Fibroblast of lung (primary cell): ENCODE measurements at places on chromosomes 3 and 15.
A peak's percentile ranks its signal among the peaks of the same experiment; 100 is the strongest.

- peak overlapping the region; percentile 71 for H3K27ac ChIP-seq
- H3K27me3 ChIP-seq: no peaks in the 10 kb centered on the region
- peaks cover 3% of the 10 kb centered on the region for H3K36me3 ChIP-seq
- no peak overlapping the region for H3K4me3 ChIP-seq
- DNase-seq: peak; percentile 42
- peaks cover 19% of the 10 kb centered on the region for H3K4me1 ChIP-seq
These were observed 5.0 kb downstream of the MASP1 start for GRCh38 chr3:187286467-187287059.

DNA sequence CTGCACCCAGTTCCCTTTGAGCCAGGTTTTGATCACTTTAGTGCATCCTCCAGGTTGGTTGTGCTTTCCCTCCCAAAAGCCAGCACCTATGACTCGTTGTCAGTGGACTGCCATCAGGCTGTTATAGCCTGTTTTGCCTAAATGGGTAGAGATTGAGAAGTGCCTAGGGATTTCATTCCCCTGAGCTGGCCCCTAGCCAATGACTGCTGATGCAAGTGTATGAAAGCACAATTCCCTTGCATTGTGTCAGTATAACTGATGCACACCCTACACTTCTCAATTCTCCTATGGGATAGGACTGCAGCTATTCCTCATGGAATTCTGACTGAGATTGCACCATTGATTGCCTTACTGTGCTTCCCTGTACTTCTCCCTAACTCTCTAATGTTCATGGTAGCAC lies 102.1 kb upstream of the ARPP21 start:
- DNase-seq: peak; percentile 0
- H3K27ac ChIP-seq: no peak overlapping the region

DNA sequence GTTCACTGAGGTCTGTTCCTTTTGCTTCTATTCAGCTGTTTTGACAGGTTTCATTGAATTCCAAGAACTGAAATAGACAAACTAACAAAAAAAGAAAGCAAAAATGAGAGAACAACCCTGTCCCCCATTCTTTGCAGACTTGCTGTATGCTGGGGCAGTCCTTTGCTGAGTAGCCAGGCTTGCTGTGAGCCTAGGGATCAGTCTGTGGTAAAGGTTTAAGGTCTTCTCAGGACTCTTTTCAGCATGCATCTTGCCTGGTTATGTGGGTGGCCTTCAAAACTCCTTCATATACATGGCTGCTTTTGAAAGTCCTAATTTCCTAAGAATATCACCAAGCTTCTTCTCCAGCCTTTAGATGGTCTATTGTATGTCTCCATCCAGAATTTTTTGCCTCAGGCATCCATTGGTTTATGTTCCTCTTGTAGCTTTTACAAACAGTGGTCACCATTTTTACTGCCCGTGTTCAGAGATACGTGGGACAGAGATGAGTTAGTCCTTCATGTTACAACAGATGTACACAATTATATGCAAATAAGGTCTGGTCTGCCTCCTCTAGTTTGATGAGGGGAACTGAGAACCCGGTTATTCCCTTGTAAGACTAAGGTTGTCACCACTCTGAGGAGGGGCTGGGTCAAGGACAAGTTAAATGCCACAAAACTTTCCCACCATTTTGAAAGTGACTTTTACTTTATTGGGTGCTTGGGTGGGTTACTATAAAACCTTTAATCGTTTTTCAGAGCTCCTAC lies 41.4 kb downstream of the SACM1L start:
- no peaks in the 10 kb centered on the region for H3K27me3 ChIP-seq
- H3K27ac ChIP-seq: no peak overlapping the region

DNA sequence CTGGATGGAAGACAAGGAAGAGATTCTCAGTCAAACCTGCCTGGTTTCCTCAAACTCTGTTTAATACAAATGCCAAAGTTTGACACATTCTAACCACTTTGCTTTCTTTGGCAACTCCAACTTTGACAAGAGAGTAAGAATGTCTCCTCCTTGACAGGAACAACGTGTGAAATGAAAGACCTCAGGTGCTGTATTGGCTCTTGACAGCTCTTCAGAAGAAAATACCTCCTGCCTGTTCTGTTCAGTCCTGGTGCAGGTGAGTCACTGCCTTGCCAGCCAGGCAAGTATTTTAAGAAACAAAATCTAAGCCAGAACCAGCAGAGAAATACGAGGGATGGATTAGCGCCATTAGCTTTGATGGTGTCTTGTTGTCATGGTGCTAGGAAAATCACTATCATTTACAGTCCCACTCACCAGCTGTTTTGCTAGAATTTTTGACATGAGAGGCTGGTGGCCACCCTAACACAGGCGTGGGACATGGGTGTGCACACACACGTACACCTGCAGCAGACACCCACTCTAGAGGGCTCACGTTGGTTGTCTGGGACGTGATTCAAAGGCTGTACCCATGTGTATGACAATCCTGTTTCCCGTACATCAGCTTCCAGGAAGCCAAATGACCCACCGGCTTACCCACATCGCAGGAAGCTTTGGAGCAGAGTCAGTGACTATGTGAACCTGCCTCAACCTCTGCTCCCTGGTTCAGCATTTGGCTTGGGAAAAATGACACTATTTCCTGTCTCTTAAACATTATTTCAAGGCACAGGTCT lies 60.4 kb downstream of the CCNL1 start:
- H3K27ac ChIP-seq: no peak overlapping the region
- peaks cover 6% of the 10 kb centered on the region for H3K4me1 ChIP-seq
- no peaks in the 10 kb centered on the region for H3K27me3 ChIP-seq
- DNase-seq: peak; percentile 59

DNA sequence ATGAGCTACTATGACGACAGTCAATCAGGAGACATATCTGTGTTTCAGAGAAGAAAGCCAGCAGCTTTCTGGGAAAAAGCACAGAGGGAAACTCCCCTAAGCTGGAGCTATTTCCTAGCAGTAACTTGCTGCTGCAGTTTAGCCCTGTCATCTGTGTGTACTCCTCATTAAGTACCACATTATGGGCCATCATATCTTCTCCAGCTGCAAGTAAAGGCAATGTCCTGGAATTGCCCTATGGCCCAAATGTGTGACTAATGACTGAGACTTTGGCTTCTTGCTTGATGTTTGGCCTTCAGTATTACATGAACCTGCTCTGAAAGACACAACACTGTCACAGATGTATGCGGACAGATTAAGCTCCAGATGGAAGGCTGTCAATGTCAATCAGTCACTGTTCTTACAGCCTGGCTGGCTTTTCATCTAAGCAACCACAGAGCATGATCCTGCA lies 190.8 kb downstream of the FHIT start:
- H3K4me3 ChIP-seq: no peak overlapping the region
- no peaks in the 10 kb centered on the region for H3K4me1 ChIP-seq
- no peaks in the 10 kb centered on the region for H3K36me3 ChIP-seq
- no peaks in the 10 kb centered on the region for H3K27me3 ChIP-seq

DNA sequence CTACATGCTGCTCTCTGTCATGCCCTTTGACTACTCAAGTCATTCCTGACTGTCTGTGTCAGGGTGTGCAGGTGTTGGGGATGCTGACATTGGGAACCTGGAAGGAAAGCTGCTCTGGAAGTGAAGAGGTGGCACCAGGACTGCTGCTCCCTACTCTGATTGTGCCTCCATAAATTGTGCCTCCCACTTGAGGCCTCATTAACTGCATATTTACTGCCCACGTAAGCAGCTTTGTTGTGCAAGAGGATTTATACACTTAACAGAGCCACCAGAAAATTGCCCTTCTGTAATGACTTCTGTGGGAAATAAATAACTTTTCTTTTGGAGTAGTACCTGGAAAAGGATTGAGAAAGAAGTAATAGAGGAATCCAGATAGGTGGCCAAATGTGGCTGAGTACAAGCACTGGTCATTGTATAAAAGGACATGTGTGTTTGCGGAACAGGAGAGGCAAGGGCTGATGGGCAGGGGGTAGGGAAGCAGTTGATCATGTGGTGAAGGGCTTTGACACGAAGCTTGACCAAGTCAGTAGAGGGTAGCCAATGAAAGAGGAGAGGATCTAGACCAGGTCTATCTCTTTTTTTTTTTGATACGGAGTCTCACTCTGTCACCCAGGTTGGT lies 24.8 kb downstream of the IL20RB start:
- DNase-seq: no peak
- H3K4me1 ChIP-seq: no peaks in the 10 kb centered on the region
- H3K4me3 ChIP-seq: no peak overlapping the region
- no peak overlapping the region for H3K27ac ChIP-seq
- no peaks in the 10 kb centered on the region for H3K36me3 ChIP-seq

DNA sequence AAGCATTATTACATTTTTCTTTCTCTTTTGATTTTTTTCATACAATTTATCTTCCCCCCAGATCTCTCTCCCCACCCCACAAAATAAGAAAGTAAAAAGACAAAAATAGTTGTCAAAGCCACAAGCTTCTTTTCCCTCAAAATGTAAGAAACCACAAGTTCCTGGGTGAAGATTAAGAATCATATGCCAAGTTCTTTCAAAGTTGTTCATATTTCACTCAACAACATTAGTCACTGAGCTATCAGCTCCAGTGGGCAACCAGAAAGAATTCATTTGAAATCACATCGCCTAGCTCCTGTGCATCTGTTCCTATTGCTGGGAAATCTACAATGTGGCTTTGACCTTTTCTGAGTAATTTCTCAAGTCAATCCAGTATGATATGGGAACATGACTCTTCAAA lies 681.6 kb upstream of the ARPP21 start:
- no peak overlapping the region for H3K27ac ChIP-seq
- peak; percentile 92 for DNase-seq
- H3K4me3 ChIP-seq: no peak overlapping the region
- no peaks in the 10 kb centered on the region for H3K27me3 ChIP-seq
- H3K36me3 ChIP-seq: no peaks in the 10 kb centered on the region
